Naive thymus-derived CD4-positive, alpha-beta T cell (primary cell): ENCODE measurements at places on chromosomes 6 and 20.
A peak's percentile ranks its signal among the peaks of the same experiment; 100 is the strongest.

DNA sequence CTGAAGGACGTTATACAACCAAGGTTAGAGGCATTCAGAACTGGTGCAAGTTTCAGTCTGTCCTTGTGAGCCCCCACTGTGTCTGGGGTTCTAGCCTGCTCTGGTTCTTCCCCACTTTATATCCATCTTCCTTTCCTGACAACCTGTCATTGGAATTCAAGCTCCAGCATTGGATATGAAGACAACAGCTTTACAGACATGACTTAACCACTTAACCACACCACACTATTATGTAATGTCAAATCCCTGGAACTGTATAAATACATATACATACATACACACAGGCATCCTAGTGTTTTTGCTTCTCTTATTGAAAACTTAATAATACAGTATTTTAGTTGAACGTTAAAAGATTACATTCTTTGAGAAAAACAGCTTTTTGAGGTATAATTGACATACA lies 217.9 kb upstream of the SGK1 start:
- no peak for DNase-seq

GRCh38 chr20:51660672-51661608 lies 107.2 kb downstream of the ATP9A start:
- no peak for DNase-seq

GRCh38 chr20:18571009-18571408 lies 3.8 kb downstream of the SMIM26 start:
- DNase-seq = no peak

GRCh38 chr6:143253586-143253985 lies 192.9 kb downstream of the AIG1 start:
- no peak for DNase-seq

DNA sequence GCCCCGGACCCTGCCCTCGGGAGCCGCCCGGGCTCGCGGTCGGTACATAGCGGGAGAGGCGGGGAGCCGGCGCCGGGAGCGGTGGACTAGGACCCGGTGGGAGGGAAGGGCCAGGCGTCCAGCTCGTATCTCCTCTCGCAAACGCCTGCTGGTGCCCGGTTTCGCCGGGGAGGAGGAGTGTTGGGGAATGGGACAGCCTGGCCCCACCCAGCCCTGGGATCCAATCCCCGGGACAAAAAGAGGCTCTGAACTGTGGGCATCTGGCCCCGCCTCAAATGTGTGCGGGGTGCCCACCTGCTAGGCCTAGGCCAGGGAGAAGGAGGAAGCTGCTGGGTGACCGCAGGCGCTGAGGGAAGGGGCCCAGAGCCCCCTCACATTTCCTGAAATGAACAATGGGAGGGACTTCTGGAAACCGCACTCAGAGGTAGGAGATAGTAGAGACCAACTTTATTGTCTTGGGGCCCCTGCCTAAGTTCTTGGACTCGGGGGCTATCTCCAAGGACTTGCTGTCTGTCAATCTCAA lies at the start of gene KCNK17:
TSS of gene KCNK17 (minus strand) at position 147 of the 523 bp plus-strand sequence. CDS start at position 48, 99 bp downstream.
- DNase-seq = no peak

DNA sequence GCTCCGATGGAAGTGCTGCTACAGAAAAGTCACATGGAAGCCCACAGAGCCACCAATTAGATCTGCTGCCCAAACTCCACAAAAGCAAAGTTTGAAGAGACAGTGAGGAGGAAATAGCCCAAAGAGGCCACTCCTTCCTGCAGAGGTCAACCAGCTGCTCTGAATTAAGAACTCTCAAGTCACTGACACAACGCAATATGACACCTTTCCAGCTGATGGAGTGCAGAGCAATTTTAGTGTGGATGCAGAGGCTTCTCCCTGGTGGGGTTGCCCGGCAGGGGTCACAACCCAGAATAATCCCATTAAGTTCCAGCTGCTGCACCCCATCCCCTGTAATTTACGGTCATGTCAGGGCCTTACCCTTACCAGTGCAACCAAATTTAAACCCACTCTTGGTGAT lies 361.9 kb upstream of the JARID2 start:
- no peak for DNase-seq

- DNase-seq = no peak
Measured at GRCh38 chr20:22862671-22863230, 172.4 kb upstream of the SSTR4 start.

GRCh38 chr6:69012876-69013275 lies 377.8 kb downstream of the ADGRB3 start:
- DNase-seq = no peak

DNA sequence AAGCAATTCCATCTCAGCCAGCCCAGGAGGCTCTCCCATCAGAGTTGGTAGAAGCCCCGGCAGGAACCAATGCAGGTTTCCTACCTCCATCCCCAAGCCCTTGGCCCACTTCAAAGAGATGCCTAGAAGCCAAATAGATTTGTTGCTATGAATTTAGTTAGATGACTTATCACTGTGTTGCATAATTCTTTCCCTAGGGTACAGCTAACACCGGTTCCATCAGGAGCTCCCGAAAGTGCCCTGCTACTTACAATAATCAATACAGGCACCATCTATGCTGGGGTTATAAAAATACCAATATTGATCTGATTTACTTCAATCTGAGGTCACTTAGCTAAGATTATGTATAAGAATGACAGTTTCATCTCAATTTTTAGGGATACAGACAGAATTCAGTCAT lies 113.0 kb downstream of the MAP7 start:
- no peak for DNase-seq

- no peak for DNase-seq
Measured at GRCh38 chr6:7933794-7934193, 23.2 kb upstream of the TXNDC5 start.

DNA sequence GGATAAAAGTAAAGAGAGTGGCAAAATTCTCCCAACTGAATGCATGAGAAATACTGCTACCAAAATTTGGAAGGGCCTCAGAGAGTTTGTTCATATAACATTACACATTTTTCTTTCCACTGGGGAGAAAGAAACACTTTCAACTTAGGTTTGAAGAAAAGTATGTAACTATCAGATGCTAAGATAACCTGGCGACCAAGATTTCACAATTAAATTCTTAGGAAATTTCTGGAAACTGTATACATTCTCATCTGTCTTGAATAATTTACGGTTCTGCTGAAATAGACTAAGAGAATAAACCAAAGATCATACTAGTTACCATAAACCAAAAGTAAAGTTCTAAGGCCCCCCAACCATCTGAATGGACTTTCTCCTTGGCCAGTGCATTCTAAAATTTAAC lies 413.0 kb upstream of the RUNX2 start:
- DNase-seq = no peak

DNA sequence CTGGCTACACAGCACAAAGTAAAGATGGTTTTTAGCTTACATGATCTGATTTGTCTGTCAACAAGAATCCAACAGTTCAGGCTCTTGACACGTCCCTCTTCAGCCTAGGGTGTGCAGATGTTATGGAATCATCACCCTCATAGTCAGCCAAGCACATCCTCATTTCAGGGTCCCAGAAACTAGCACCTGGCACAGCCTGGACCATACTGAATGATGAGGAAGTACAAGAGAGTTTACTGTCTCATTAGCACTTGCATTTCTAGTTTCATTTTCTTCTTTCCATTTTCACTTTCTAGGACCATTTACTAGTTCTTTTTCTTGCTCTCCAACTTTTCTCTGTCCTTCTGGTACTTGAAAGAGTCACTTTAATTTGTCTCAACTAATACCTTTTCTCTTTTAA lies 6.5 kb downstream of the RIPOR2 start:
- DNase-seq = no peak

DNA sequence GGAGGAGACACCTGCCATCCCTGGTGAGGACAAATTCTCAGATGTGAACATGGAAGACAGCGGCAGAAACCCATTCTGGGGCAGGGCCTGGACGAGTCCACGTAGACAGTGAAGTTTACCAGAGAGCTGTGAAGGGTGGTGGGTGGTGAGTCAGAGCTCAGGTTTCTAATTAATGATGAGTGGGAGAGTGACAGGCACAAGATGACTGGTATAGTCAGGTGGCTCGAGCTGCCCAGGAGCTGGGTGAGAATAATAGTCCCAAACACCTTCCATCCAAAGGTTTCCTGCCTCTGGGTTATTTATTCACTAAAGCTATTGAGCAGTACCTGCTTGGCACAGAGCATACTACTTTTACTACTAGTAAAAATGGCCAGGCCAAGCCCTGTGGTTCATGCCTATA lies 6.0 kb downstream of the TLDC2 start:
- no peak for DNase-seq

DNA sequence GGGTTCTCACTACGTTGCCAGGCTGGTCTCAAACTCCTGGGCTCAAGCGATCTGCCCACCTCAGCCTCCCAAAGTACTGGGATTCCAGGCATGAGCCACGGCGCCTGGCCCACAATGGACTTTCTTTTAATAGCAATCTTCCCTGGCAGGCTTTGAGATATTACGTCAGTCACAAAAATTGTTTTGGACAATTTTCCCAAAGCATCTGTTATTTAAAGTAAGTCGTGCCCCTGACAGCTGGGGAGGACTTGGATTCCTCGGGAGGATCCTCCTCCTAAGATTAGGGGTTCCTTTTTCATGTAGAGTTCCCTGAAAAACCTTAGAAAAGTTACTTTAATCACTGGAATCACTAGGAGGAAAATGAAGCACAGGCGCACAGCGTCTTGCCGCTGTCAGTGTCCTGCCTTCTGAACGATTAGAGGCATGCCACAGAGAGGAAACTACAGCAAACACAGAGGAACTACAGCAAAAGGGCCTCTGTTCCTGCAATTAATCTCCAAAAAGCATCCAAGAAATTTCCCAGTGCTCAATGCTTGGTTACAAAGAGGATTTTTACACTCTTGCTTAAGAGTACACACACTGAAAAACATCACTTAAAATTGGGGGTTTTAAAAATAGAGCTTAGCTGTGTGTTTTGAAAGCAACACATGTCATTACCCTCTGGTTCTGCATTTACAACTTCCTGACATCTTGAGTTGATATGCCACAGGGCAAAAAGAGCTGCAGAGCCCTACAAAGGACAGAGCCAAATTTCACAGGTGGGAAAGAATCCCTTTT lies 4.5 kb downstream of the ACSS1 start:
- DNase-seq = no peak

DNA sequence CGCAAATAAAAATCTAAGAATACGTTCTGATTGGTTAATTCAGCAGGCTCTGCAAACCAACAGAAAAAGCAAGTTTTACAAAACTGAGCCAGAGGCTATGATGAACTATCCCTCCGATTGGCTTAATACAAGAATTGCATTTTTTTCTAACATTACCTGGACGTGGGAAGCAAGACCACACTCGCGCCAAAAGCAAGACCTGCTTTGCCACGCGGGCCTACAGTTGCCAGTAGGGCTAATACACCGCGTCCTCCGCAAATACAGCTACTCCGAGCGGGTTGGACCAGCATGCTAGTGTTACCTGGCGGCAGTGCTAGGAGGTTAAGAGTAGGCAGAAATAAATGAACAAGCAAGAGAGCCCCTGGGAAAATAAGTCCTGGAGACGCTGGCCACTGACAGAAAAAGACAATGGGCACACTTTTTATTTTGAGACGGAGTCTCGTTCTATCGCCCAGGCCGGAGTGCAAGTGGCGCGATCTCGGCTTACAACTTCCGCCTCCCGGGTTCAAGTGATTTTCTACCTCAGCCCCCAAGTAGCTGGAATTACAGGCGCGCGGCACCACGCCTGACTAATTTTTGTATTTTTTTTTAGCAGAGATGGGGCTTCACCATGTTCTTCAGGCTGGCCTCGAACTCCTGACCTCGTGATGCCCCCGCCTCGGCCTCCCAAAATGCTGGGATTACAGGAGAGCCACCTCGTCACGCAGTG lies 131.9 kb upstream of the BTN3A2 start:
- peak; percentile 47 for DNase-seq

DNA sequence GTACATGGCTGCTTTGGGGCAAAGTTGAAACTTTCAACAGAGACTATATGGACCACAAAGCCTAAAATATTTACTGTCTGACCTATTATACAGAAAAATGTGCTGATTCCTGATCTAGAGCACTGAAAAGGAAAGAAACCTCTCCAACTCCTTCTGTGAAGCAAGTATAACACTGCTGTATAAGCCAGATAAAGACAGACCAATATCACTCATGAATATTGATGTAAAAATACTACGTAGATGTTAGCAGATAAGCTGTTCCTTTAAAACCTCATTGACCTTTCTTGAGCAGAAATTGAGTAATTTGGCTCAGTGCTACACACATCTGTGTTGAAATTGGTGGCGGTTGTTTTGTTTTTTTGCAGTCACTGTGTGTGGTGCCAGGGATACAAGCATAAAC lies 69.9 kb upstream of the HDAC2 start:
- DNase-seq = no peak

DNA sequence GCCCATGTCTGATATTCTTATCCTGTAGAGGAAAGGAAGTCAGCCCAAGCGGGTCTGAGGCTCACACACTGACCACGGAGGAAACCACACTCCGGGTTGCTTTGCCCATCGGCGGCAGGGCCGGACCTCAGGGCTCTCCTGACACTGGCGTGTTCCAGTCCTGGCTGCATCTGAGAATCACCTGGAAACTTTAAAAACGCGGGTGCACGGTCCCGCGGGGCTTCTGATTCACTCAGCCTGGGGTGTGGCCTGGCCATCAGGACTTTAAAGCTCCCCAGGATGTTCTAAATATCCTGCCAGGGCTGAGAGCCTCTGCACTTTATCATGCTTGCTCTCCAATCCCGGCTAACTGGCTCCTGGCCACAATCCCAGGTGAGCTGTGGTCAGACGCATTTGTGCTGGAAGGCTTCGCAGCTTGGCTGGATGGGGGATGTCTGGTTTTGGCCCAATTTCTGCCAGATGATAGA lies 47.7 kb upstream of the DACT2 start:
- no peak for DNase-seq

- DNase-seq = no peak
Measured at GRCh38 chr20:60816901-60817300, 435.2 kb upstream of the CDH4 start.

- no peak for DNase-seq
Measured at GRCh38 chr20:24501764-24502556, 32.5 kb downstream of the SYNDIG1 start.

DNA sequence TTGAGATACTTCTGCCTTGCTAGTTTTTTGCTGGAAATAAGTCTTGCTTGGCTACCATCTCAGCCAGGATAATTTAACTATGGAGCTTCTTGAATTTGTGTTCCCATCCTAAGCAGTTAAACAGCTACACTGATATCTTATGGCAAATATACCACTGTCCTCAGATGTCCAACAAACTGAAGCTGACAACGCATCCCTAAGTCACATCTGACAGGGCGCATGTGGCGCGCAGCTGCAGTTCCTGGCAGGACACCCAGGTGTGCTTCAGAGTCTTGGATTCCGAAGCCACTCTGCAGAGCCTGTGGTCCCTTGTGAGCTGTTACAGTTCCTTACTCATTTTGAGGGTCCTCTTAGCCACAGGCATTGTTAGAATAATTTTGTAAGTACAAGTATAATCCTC lies 127.9 kb downstream of the WDR27 start:
- DNase-seq = no peak

GRCh38 chr20:38970302-38970701 lies 8.2 kb downstream of the DHX35 start:
- DNase-seq = no peak

- DNase-seq = no peak
Measured at GRCh38 chr6:816510-817084, 123.7 kb upstream of the EXOC2 start.

GRCh38 chr6:134994431-134994830 lies 44.5 kb upstream of the ALDH8A1 start:
- no peak for DNase-seq
